IPS DF 6.9 (cell line): ENCODE measurements at places on chromosomes 2 and 18.

DNA sequence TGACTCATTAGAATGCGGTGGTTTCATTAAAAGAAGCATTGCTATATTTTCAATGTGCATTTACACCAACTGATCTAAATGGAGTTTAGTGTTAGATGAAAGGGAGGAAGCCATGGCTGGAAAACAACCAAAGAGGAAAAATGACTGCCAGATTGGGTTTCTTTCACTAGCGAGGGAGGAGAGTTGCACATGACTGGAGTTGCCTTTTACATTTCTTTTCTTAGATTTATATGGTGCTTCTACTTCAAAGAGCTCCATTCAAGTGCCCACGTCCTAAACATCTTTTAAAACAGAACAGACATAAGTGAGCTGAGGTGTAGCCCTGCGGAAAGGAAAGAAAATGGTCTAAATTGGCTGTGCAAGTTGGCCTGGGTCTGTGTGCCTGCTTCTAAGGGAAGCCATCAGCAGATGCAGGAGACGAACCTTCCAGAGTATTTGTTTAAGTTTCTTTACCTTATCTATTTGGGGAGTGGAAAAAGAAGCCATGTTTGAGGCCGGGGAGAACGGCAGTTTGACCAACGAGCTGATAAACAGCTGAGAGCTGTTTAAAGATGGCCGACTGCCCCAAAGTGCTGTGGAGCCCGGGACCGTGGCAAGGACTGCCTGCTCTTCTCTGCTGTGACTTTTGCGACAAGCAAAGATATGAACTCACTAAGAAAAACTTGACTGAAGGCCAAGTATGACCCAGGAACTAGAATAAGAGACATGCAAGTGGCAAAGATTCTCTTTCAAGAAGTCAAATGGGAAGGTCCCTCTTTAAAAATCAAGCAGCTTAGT lies 327.0 kb downstream of the ZNF516 start:
- DNase-seq, result no peak

DNA sequence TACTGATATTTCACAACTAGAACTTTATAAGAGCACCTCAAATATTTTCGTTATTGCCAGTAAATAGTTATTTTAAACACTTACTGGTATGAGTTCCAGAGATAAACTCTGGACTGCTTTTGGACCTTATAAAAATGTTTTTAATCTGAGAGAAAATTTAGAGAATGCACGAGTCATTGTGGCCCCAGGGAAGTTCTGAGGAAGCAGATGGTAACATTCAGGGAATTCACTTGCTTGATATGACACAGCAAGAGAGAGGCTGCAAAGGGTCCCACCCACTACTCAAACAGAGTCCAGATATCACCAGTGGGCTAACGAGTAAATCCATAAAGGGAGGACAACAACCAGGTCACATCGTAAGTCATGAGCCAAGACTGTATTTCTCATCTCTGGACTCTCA lies 526.8 kb downstream of the TDRD15 start:
- DNase-seq, result no peak

- DNase-seq, result no peak
Measured at GRCh38 chr18:65409261-65409660, 341.6 kb upstream of the CDH7 start.

DNA sequence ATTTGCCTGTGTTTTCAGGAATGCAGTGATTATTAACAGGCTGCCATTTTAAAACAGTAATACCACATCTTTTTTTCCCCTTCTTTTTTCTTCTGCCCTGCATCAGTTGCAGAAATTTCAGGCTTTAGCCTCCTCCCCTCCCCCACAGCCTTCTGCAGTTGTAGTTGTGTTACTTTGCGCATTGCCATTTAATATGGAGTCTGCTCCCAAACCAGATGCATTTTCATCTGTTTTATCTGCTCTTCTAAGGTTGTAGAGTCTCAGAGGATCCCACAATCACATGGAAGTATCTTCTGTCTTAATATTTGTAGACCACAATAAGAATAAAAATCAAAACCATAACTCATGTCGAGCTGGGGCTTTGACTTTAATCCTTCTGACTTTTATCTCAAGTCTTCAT lies 3.8 kb downstream of the ASXL3 start:
- no peak for DNase-seq

- DNase-seq, result no peak
Measured at GRCh38 chr2:127857265-127857808, 618 bp downstream of the POLR2D start.

DNA sequence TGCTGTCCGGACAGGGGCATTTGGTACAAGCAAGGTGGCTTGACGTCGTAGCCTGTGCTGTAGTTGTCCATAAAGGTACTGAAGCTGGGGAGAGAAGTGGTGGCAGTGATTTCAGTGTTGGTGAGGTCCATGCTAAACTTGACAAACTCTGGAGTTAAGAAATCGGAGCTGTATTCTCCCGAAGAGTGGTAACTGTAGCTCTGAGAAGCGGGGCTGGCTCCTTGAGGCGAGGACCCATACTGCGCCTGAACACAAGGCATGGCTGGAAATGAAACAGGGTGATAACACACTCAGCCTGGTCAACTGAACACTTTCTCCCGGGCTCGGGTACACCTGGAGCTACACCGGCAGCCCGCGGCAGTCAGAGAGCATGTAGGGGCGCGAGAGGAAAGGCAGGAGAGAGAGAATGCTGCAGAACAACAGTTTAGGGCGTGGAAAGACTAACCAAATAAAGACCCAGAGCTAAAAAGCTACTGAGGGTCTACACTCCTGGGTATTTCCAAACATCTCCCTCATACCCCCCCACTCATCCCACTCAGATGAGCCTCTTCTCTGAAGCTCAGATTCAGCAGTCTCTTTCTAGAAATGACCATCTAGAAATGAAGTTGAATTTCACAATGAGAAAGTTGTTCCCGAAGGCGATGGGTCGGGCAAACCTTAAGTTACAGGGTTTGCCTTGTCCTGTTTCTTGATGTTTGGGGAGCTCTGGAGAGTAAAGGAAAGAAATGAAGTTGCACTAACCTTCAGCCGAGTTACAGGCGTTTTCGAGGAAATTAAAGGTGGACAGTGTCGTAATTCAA lies 2.4 kb downstream of the NR4A2 start:
- no peak for DNase-seq

DNA sequence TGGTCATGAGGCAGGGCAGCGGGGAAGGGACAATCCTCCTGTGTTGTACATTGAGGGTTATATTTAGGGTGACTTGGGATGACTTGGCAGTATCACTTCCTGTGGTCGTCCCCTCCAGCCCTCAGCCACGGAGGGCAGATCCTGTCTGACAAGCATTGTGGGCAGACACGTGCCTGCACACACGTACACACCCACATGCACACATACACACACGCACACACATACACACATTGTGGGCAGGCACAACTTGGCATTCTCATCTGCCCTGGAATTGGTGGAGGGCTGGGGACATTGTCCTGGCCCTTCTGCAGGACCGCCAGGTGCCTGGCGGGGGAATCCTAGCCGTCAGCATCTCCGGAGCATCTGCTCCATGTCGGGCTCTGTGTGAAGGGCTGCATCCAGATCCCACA lies 47.6 kb downstream of the ODC1 start:
- no peak for DNase-seq

DNA sequence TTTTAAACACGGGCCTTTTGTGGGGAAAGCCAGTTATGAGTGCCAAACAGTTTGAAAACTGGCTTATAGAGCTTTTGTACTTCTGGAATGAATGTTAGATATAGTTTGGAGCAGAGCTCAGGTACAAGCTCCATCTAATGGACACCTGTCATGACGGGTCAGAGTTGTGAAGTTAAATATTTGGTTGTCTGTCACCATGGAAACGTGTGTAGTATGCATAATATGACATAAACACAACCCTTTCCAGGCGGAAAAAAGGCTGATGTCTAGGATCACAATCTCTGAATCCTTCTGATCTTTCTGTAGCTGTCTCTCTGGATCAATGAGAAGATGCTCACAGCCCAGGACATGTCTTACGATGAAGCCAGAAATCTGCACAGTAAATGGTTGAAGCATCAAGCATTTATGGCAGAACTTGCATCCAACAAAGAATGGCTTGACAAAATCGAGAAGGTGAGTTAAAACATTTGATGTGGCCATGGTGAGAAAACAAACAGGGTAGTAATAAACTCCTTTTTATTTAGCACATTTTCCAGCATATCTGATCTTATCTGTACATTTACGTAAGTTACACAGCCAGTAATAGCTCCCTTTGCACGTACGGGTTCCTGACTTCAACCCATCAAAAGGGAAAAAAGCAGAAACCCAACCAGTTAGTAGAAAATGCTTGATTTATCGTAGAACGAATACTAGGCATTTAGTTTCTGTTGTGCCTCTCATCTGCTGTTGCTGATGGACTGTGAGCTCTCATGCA lies 80.6 kb upstream of the EML6 start:
- no peak for DNase-seq

GRCh38 chr2:10276481-10277292 lies 26.0 kb upstream of the HPCAL1 start:
- DNase-seq, result no peak

GRCh38 chr2:239444626-239445577 lies 44.1 kb upstream of the HDAC4 start:
- DNase-seq, result no peak

GRCh38 chr2:54999182-54999581 lies 51.1 kb downstream of the RTN4 start:
- no peak for DNase-seq

DNA sequence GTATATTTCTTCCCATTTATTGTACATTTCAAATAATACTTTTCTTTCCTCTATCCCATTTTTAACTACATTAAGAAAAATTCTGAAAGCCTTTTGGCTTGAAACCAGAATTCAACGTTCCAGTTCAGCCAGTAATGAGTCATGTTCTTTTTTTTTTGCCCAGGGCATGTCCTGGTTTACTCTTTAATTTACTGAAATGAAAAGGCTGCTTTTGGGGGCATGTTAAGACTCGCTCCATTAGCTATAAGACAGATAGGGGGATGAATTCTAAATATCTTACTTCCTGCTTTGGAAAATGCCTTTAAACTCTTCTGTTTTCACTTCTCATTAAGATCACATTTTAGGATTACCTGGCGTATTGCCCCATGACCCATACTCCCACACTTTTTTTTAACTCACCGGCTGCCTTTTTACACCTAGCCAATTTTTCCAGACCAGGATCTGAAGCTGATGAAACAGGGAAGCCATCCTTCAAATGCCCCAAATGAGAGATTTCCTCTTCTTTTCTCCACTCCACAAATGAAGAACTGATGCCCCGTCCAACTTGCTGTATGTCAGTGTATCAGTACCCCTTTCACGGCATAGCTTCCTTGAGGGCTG lies 585 bp downstream of the ABCA12 start:
- no peak for DNase-seq

DNA sequence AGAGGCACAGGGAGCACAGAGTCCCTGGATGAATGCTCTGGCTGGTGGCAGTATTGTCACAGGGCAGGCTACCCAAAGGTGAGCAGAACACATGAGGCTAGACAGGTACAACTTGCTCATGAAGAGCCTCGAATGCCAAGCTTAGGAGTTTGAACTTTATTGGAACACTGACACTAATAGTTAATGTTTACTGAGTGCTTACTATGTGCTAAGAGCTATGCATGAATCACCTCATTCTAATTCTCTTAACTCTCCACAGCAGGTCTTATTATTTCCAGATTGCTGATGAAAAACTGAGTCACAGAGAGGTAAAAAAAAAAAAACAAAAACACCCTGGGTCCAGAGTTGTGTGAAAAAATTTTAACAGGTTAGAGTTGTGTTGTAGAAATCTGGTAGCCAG lies 6.1 kb upstream of the EMX1 start:
- no peak for DNase-seq

DNA sequence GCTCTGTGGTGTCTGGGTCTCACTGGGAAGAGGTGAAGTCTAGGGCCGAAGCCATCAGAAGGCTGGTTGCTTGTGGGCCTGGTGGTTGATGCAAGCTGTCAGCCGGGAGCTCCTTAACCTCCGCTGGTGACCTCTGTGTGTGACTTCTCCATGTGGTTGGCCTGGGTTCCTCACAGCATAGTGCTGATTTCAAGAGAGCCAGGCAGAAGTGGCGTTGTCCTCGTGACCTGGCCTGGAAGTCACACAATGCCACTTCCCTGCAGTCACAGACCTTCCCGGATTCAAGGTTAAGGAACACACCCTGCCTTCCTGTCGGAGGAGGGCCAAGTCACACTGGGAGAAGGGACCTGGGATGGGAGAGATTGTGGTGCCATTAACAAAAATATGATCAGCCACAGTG lies 303.7 kb upstream of the HS6ST1 start:
- DNase-seq, result no peak

GRCh38 chr2:63778391-63778790 lies 63.3 kb upstream of the UGP2 start:
- no peak for DNase-seq

- DNase-seq, result no peak
Measured at GRCh38 chr2:238305092-238305862, 15.0 kb upstream of the TRAF3IP1 start.

- DNase-seq, result no peak
Measured at GRCh38 chr2:171201767-171202166, 41.1 kb upstream of the TLK1 start.

- peak; percentile 37 for DNase-seq
Measured at GRCh38 chr18:63848159-63848558, 39.3 kb upstream of the SERPINB2 start.

DNA sequence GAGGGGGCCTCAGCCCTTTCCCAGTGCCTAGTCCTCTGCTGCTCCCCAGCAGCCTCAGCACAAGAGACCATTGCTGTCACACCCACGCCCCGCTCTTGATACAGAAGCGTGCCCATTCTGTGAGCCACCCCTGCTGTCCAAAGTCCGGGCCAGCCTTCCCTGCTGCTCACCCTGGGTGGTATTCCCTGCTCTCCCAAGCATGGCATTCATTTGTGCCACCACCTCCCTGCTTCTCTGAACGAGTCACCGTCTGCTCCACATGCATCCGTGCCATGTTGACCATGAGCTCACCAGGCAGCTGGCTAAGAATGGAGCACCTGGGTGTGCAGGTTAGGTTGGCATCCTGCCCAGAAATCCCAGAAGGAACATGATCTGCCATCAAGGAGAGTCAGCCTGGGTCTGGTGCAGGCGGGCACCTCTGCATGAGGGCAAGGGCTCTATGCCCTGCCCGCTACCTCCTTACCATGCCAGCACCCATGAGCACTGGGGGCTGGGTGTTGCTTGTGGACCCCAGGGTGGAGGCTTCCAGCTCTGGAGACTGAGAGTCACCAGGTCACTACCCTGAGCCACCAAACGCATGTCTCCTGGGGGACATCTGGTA lies 63.0 kb downstream of the TWIST2 start:
- DNase-seq, result no peak

DNA sequence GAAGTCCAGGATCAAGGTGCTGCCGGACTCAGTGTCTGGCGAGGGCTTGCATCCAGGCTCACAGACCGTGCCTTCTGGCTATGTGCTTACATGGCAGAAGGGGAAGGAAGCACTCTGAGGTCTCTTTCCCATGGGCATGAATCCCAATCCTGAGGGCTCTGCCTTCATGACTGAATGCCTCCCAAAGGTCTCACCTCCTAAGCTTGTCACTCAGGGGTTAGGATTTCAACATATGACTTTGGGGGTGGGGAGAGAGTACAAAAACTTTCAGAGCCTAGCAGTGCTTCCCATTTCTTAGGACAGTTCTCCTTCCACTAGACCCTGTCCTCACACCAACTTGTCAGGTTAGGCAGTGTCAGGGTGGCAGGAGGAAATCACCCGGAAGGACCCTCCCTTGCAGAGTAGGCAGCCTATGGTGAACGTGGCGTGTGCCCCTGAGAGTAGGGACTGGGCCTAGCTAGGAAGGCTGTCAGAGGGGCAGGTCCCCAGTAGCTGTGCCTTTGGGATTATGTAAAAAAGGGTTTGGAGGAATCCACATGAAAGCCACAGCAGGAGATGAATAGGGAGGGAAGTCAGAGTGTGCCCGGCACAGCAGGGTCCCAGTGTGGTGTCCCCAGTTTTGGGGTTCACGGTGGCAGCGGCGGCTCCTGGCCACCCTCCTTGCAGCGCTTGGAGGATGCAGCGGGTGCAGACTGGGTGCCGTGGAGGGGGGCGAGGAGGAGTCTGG lies 233.3 kb downstream of the LDLRAD4 start:
- DNase-seq, result no peak

GRCh38 chr18:57094175-57094574 lies 52.7 kb upstream of the BOD1L2 start:
- no peak for DNase-seq
